ENCODE measurements at places on chromosomes 6 and 20. TPM values are rescaled to one million over a fixed set of nuclear protein-coding genes. Genes with fewer than 3 reads are reported as not detected.

GRCh38 chr6:142246960-142247359 lies 54.8 kb upstream of the ADGRG6 start:
- H3K36me3 ChIP-seq = no peaks in the 10 kb centered on the region
- H3K27me3 ChIP-seq = peaks cover 3% of the 10 kb centered on the region
- no peaks in the 10 kb centered on the region for H3K4me1 ChIP-seq
- no peak for DNase-seq

DNA sequence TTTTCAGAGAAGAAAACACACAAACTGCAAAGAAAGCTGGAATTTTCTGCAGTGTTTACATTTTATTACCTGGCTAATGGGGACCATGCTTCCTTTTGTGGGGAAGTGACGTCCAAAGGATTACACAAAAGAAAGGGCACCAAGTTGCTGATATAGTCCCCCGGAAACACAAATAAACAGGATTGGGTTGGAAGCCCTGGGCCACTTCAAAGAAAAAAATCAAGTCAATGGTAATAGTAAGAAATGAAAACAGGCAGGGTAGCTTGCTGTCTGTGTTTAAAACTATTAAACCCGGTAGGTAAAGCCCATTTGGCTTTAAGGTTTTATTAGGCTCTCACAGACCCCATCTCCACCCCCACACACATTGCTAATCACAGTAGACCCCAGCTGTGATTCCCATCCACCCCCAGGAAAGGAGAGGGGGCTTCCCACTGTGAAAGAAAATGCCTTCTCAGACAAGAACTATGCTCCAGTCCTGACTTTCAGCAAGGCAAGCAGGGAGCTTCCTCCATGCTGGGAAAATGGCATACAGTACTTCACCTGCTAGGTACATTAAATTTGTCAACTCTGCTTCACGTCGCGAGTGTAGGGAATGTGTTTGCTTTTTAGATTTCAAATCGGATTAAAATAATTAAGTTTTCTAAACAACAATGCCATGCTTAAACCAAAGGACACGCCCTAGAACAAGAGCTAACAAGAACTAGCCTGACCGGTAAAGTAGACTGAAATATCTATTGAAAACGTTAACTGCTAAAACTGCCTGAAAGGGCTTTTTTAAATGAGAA lies 1.1 kb downstream of the PERP start:
- H3K36me3 ChIP-seq = peaks cover 2% of the 10 kb centered on the region
- H3K27me3 ChIP-seq = peaks cover 9% of the 10 kb centered on the region
- H3K4me3 ChIP-seq = peak overlapping the region; percentile 86
- H3K27ac ChIP-seq = peak overlapping the region; percentile 84

DNA sequence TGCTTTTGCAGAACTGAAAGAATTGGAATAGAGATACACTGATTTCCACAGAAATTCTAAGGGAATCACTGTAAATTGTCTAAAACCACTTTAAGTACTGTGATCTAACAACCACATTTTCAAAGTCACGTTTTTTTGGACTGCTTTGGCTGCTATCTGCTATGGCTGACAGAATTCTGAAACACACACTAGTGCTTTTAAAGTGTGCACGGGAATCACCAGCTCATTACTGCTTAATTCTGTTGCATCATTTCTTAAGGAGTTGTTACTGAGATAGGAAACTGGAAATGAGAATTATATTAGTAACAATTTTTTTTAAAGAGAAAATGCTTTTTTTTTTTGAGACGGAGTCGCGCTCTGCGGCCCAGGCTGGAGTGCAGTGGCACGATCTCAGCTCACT lies 716.5 kb upstream of the NRSN1 start:
- no peak overlapping the region for H3K27ac ChIP-seq
- no peaks in the 10 kb centered on the region for H3K36me3 ChIP-seq
- H3K4me3 ChIP-seq = no peak overlapping the region
- no peak for DNase-seq
- H3K4me1 ChIP-seq = no peaks in the 10 kb centered on the region

- no peak for DNase-seq
- no peaks in the 10 kb centered on the region for H3K4me1 ChIP-seq
- no peak overlapping the region for H3K27ac ChIP-seq
- H3K4me3 ChIP-seq = no peak overlapping the region
Observed at GRCh38 chr6:36563928-36564284, 16.6 kb upstream of the STK38 start.

- no peaks in the 10 kb centered on the region for H3K27me3 ChIP-seq
- no peaks in the 10 kb centered on the region for H3K4me1 ChIP-seq
- no peak overlapping the region for H3K27ac ChIP-seq
- no peak for DNase-seq
- H3K36me3 ChIP-seq = no peaks in the 10 kb centered on the region
- H3K4me3 ChIP-seq = no peak overlapping the region
Observed at GRCh38 chr6:12170351-12171092, 119.6 kb upstream of the EDN1 start.

- peaks cover 7% of the 10 kb centered on the region for H3K36me3 ChIP-seq
- no peak overlapping the region for H3K27ac ChIP-seq
- peak; percentile 26 for DNase-seq
- H3K27me3 ChIP-seq = peaks cover 54% of the 10 kb centered on the region
Observed at GRCh38 chr6:167825332-167826229, 1.1 kb upstream of the AFDN start.

DNA sequence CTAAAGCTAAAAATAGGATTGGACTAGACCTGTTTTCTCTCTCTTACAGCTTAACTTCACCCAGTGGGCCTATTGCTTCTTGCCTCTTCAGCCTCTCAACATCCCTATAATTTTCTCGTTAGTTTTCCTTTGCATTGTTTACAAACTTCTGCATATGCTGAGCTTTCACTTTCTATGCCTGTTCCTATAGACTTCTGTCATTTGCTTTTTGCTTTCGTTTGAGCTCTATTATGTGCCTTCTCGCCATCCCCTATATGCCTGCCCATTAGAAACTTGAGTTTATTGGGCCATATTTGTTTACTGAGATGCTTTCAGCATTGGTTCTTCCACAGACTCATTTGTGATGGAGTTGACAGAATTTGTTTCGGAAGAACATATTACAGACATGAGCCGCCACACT lies 40.9 kb downstream of the NCOA7 start:
- H3K36me3 ChIP-seq = peaks cover 21% of the 10 kb centered on the region
- peak overlapping the region; percentile 54 for H3K27ac ChIP-seq
- no peak for DNase-seq
- H3K27me3 ChIP-seq = no peaks in the 10 kb centered on the region
- peak overlapping the region; percentile 47 for H3K4me3 ChIP-seq

GRCh38 chr20:46299078-46299477 lies 9.2 kb downstream of the CDH22 start:
- H3K36me3 ChIP-seq = no peaks in the 10 kb centered on the region
- no peak overlapping the region for H3K27ac ChIP-seq
- H3K4me3 ChIP-seq = no peak overlapping the region
- no peaks in the 10 kb centered on the region for H3K4me1 ChIP-seq
- no peak for DNase-seq

- DNase-seq = no peak
- no peak overlapping the region for H3K4me3 ChIP-seq
Observed at GRCh38 chr6:25181350-25181724, 97.8 kb upstream of the CARMIL1 start.

DNA sequence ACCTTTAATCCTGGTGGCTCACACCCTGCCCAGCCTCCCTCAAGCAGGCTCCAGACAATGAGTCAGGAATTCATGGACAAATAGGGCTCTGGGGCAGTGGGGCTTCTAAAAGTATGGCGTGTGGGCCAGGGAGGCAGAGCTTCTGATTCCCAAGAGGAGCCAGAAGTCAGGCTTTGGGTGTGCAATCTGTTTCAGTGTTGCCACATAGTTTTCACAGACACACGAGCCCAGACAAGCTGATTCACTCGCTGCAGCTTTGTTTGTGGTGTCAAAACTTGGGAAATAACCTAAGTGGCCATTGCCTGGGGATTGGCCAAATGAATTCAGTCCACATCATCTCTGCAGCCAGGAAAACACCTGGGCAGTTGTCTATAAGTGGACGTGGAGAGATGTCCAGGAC lies 9.2 kb downstream of the PEDS1 start:
- no peaks in the 10 kb centered on the region for H3K27me3 ChIP-seq
- H3K36me3 ChIP-seq = peaks cover 68% of the 10 kb centered on the region
- no peak for DNase-seq
- peak overlapping the region; percentile 26 for H3K27ac ChIP-seq
- H3K4me1 ChIP-seq = peaks cover 61% of the 10 kb centered on the region

GRCh38 chr6:128932061-128932460 lies 49.1 kb downstream of the LAMA2 start:
- no peaks in the 10 kb centered on the region for H3K4me1 ChIP-seq
- no peak for DNase-seq
- H3K27ac ChIP-seq = no peak overlapping the region
- no peaks in the 10 kb centered on the region for H3K27me3 ChIP-seq

DNA sequence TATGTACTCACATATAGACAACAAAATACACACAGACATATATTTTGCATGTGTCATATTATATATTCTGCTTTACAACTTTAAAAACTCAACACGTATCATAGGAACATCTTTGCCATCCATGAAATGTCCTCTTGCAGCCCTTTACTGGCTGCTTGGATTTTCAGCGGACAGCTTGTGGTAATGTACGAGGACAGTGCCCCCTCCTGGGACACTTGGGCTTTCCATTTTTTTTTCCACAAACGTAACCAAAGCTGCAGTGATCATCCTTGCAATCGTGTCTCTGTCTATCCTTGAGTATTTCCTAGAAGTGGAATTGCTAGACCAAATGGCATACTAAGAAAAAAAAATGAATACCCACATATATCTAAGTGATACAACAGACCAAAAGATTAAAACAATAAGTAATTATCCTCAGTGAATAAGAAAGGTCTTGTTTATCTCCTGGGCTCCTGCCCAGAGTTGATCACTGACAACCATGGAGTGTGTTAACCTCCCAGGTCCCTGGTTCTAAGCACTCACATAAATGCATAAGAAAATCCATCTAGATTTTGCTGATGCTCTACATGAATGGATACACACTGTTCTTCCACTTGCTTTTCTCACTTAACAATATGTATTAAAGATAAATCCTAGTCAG lies 18.1 kb downstream of the BPI start:
- H3K27ac ChIP-seq = no peak overlapping the region
- no peaks in the 10 kb centered on the region for H3K36me3 ChIP-seq
- H3K27me3 ChIP-seq = peaks cover 28% of the 10 kb centered on the region
- no peak for DNase-seq
- no peaks in the 10 kb centered on the region for H3K4me1 ChIP-seq
- no peak overlapping the region for H3K4me3 ChIP-seq

DNA sequence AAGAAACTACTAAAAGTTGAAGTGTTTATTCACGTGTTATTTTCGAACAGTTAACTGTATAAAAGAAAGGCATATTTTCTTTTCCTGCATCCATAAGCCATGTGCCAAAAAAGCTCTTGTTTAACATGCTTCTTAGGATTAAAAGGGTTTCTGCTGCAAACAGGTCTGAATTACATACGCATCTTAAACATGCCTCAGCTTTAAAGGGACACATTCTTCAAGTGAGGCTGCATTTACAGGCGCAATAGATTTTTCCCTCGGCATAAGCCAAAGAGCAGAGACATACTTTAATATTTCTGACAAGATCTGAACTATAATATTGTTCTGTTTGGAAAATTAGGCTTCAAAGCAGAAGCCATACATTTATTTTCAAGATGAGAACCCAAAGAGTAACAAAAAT lies 39.4 kb downstream of the PDE7B start:
- no peaks in the 10 kb centered on the region for H3K27me3 ChIP-seq
- H3K36me3 ChIP-seq = no peaks in the 10 kb centered on the region
- H3K4me1 ChIP-seq = no peaks in the 10 kb centered on the region
- H3K27ac ChIP-seq = no peak overlapping the region
- no peak overlapping the region for H3K4me3 ChIP-seq

Gene LSM2
- total RNA-seq = 100 TPM

Gene PROCR
- 0.88 TPM for total RNA-seq

Gene C6orf58
- total RNA-seq = not detected

Gene OXT
- not detected for total RNA-seq

Gene ACOT8
- total RNA-seq = 36.5 TPM

Gene ECT2L
- total RNA-seq = not detected

Gene MOG
- total RNA-seq = not detected

Gene CCDC170
- not detected for total RNA-seq

Gene CDSN
- not detected for total RNA-seq
